ENCODE measurements at places on chromosomes 3 and 15.

GRCh38 chr3:3196148-3196861, 16.8 kb upstream of the CRBN start:
- no peak for DNase-seq

DNA sequence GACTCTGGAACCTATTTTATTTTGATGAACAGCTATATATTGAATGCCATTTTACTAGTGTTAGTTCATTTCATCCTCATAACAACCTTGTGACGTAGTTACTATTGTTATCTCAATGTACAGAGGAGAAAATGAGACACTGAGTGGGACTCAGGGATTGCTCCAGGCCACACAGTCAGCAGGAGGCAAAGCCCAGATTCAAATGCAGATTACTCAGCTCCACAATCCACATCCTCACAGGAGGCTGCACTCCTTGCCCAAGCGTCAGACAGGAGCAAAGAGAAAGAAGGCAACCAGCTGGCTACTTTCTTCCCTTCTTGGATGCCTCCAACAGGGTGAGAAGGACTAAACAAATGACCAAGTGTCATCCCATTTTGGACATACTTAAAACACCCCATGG, 92.0 kb upstream of the CCDC54 start:
- no peak for DNase-seq

GRCh38 chr3:30078736-30079135, 527.7 kb upstream of the TGFBR2 start:
- DNase-seq, result no peak

GRCh38 chr3:127792541-127793292, 29.6 kb downstream of the MGLL start:
- peak; percentile 68 for DNase-seq

DNA sequence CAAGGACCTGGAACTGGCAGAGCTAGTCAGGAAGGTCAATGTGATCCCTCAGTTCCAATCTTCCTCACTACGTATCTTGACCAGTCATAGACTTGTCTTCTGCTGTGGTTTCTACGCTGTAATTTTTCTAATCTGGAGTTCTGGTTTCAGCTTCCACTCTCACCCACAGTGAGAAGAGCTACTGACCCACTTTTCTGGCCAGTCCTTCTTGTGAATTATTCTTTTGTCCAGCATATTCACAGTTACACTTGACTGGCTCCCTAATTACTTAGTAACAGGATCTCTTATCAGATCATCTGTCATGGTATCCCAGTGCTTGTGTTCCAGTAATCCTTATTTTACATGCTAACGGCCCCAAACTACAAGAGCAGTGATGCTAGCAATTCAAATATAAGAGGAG, 72.4 kb upstream of the MME start:
- no peak for DNase-seq

Data from left cardiac atrium (tissue), 4 donors.